Right ventricle myocardium superior (tissue), 1 donor: ENCODE measurements at places on chromosomes 5 and 9. TPM values are rescaled to one million over a fixed set of nuclear protein-coding genes. Genes with fewer than 3 reads are reported as not detected.

DNA sequence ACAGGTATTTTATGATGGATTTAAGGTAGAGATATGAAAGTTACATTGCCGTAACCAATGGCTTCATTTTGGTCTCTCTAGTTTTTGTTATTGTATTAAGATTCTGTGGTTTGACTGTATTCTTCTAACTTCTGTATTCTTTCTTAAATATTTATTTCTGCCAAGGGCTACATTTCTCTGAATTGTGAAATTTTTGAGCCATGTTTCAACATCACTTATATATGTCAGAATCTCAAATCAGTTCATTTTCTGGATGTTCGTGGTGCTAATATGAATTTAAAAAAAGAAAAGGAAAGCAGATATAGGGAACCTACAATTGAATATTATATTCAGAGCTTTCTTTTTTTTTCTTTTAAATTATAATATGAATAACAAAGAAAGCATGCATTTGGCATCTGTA, 142.7 kb downstream of the ANXA1 start:
- no peak for DNase-seq

The INSL6 gene
- total RNA-seq, result not detected

The LRRC14B gene
- 103 TPM for total RNA-seq

The NOXA1 gene
- 1.7 TPM for total RNA-seq

GRCh38 chr9:136232969-136233368, 12.6 kb downstream of the QSOX2 start:
- no peak for DNase-seq

GRCh38 chr9:4417578-4418325, 72.5 kb upstream of the SLC1A1 start:
- no peak for DNase-seq

The ACOT12 gene
- not detected for total RNA-seq

The GLRA1 gene
- total RNA-seq, result not detected
